Cortex of kidney (tissue), 1 donor: ENCODE measurements at places on chromosomes 1 and 21.

DNA sequence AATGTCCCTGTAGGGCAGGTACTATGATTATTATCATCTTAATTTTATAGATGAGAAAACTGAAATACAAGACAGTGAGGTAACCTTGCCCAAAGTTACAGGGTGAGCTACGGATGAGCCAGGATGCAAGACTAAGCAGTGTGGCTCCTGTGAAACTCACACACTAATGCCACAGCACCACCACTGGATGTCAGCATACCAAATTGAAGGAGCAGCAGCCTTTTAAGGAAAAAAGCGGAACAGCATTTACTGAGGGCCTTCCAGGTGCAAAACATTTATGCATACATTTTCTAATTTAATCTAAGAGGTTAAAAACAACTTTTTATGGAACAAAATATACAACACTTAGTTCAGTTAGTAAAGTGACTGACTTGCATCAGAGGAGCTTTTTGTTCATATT, 41.7 kb downstream of the SEC16B start:
- no peak for DNase-seq

- DNase-seq = no peak
Observed at GRCh38 chr1:236851871-236852270, 56.8 kb downstream of the MTR start.

GRCh38 chr1:53483170-53483569, 24.0 kb downstream of the DMRTB1 start:
- DNase-seq = no peak

DNA sequence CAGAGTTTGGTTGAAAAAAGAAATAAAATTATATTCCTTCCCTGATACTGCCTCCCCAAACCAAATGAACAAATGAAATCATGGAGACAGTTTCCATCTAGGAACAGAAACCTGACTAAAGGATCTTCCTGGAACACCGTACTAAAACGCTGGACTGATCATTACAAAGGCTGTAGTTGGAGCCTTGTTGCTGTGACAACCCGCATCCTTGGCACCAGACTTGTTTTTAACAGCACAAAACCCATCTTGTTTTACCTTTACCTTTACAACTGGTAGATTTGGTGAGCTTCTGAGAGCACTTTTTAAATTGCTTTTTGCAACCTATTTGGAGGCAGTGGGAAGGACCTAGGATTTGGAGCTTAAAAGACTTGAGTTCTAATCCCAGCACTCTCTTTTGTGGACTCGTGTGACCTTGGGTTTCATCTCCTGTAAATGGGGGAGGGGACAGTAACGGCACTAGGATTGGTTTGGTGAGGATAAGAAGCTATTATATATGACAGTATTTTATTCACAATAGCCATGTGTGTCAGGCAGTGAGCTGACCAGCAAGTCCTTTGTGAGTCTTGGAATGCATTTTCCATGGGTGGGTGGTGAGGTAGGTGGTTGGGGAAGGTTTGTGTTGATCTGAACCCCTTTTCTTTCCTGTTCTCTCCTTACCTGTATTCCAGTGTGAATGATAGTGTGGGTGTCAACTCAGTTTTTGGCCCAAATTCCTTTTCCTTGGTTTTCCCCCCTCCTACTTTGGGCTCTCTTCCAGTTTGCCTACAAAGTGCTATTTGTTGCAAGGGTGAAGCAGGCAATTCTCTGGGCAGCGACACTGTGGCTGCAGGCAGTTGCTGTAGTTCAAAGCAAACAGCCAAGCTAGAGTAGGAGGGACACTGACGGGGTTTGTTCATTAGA, 12.6 kb downstream of the LRRC8D start:
- no peak for DNase-seq

- no peak for DNase-seq
Observed at GRCh38 chr1:65894738-65895605, 102.3 kb downstream of the PDE4B start.

DNA sequence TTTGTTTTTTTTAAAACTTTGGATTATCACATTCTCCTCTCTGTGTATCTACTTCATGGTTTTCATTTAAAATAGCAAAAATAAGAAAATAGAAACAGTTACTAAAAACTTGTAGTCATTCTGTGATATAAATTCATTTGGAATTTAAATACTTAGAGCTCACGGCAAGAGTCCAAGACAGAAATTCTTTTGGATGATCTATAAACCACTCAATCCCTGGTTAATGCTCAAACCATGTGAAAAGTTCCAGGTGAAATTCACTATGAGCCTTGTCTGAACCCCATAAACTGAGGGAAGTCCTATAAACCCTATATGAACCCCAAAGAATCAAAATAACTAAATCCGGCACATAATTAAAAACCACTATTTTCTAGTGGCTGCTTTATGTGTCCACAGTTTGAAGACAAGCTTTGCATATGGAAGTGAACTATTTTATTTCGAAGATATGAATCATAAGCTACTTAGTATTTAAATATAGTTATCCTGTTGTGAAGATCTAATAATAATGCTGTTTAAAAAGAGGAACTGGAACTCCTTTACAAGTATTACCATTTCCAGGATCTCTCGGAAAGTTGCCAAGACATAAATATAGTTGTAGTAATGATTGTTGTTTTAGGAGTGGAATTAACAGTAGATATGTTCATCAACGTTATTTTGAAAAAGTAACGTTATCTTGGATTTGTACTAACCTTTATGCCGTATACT, 163.5 kb downstream of the NFIA start:
- no peak for DNase-seq

GRCh38 chr1:21277180-21277579, 13.1 kb downstream of the ECE1 start:
- DNase-seq = no peak

DNA sequence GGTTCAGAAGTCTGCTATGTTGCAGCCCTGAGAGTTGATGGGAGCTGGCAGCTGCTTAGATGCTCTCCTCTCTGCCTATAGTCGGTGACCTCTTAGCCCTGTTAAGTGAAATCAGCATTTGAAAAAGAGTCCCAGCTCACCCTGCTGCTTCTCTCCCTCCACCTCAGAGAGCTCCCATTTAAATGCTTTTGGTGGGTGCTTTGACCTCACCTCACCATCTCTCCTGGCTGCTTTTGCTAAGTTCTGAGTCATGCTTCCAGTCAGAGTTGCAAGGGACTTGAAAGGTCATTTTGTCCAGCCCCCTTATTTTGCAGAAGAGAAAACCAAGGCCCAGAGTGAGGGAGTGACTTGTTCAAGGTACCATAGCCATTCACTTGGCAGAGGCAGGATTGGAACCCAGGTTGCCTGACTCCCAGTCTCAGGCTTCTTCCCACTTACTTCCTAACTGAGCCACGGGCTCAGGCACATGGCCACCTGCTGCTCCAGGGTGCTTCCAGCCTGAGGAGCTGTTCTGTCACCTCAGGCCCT, 3.3 kb downstream of the MAPKAPK2 start:
- DNase-seq = no peak

GRCh38 chr1:106995970-106996369, 60.5 kb upstream of the PRMT6 start:
- no peak for DNase-seq

- DNase-seq = no peak
Observed at GRCh38 chr1:41768583-41768982, 150.1 kb downstream of the HIVEP3 start.

- no peak for DNase-seq
Observed at GRCh38 chr1:31510304-31510703, 66.0 kb upstream of the TINAGL1 start.

GRCh38 chr1:28796352-28797211, 15.4 kb upstream of the OPRD1 start:
- DNase-seq = no peak

- DNase-seq = no peak
Observed at GRCh38 chr1:198176179-198176578, 19.4 kb downstream of the NEK7 start.

- DNase-seq = no peak
Observed at GRCh38 chr1:219926363-219926998, 1.9 kb downstream of the SLC30A10 start.

DNA sequence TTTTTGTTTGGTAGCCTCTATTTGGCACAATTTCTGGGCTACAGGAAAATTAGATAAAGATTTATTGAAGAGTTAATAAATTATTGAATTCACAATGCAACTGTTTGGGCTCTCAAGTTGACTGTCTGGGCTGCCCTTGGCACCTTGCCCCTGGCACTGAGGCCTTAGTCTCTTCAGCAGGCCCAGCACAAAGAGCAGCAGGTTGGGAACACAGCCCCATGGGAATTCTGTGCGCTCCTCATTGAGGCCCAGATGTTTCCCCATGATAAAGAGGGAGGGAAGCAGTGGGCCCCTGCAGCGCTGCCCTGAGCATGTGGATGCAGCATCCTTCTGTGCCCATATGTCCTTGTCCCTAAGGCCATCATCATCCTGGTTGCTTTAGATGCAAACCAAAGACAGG, 2.9 kb downstream of the CRNN start:
- DNase-seq = no peak

DNA sequence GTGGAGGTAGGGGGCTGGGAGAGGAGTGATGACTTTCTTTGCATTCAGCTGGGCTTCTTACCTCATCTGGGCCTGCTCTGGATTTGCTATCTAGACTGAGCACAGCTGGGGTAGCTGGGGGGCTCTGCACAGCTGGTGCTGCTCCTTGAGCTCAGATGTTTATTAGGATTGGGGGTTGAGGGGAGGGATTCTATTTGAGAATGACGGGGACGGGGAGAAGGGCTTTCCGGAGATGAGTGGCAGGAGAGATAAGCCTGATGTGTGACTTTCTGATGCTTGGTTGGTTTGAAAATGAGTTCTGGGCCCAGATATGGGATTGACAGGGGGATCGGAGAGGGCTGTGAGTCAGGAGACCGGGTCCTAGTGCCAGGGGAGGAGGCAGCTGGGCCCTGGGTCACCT, 146.1 kb upstream of the CSF3R start:
- no peak for DNase-seq

DNA sequence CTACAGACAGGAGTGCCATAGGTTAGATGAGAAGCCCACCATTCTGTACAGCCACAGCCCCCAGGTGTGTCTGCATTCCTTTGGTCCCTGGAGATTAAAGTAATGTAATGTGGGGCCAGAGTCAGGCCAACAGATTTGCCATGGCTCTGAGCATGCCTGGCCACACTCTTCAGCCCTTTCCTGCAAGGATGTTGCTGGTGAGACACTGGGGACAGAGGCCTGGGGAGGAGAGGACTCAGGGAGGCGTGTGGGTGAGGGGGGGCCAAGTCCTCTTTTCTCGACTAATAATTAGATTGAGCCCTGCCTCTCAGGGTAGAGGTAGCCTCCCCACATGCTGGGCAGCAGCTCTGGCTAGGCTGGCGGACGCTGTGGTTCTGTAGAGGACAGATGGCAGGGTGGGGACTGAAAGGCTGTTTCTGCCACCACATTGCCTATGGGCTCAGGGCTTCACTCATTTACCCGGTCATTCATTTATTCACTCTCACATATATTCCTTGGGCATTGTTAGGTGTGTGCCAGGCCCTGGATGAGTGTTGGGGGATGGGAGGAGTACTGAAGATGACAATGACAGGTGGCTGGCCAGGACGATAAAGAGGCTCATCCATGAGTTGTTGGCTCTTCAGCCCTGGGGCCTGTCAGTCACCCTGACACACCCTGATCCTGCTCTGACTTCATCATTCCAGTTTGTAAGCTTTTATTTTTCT, 7.1 kb upstream of the PRCC start:
- DNase-seq = no peak

- no peak for DNase-seq
Observed at GRCh38 chr1:64923294-64923718, 43.0 kb downstream of the JAK1 start.

DNA sequence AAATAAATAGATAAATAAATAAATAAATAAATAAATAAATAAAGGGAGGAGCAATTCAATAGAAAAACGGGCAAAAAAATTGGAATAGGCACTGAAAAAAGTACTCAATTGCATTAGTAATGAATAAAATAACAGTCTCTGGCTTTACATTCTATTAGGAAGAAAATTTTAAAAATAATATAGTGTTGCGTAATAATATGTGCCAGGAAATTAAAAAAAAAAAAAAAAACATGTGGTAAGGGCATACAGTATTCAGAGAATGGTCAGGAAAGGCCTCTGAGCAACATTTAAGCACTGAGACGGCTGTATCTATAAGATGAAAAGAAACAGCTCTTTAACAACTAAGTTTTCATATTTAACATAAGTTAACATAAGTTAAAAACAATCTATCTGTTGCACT, 48.7 kb upstream of the GLIS1 start:
- DNase-seq = no peak

DNA sequence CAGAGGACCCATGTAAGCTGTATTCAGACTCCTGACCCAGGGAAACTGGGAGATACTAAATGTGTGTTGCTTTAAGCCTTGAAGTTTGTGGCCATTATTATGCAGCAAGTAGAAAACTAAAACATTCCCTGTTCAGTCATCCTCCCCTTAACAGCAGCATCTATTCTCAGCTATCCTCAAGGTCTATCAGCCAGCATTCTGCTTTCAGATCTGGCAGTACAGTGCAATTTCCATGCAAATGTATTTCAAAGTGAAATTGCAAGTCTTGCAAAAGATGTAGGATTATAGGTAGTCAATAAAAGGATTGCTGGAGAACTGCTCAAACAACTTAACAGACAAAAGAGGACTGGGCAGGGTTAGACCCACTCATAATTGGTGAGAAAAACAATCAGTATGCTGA, 111.3 kb downstream of the NOS1AP start:
- no peak for DNase-seq

GRCh38 chr1:160865337-160865736, 2.6 kb upstream of the CD244 start:
- DNase-seq = no peak

DNA sequence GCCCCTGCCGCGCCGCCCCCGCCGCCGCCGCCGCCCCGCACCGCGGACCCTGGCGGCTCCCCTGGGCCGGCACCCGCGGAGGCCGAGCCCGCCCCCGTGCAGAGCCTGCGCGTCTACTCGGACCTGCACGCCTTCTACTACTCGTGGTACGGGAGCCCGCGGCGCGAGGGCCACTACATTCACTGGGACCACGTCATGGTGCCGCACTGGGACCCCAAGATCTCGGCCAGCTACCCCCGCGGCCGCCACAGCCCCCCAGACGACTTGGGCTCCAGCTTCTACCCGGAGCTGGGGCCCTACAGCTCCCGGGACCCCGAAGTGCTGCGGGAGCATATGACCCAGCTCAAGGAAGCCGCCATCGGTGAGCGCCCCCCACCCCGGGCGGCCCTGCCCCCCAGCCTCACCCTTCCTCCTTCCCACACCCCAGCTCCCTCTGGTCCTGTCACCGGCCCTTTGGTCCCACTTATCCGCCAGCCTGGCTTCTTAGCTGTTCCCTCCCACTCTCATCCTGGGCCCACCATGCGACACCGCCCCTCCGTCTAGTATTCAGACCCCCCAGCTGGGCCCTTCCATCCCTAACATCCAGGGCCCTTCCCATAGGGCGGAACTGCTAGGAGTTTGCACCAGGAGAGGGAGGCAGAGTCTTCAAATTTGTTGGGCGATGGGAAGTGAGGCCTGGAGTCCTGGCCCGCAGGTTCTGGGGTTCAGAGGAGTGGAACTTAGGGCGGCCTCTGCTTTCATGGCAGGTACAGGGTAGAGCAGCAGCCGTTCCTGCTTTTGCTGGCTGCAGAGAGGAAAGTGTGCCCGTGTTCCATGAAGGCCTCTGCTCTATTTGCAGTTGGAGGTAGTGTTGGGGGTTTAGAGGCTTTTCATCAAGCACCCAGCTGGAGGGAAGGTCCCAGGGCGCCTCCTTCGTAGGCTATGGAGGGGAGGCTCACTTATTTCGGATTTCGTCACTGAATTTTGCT, 1.0 kb downstream of the MANEAL start:
- no peak for DNase-seq

- no peak for DNase-seq
Observed at GRCh38 chr1:38129971-38130370, 83.4 kb upstream of the POU3F1 start.

- DNase-seq = no peak
Observed at GRCh38 chr1:12618965-12619791, 1.2 kb upstream of the DHRS3 start.

- no peak for DNase-seq
Observed at GRCh38 chr21:43824333-43825241, 35.2 kb downstream of the RRP1 start.
